Stimulated activated CD4-positive, alpha-beta T cell treated with anti-CD3 and anti-CD28 coated beads, Interleukin-15, amount 100 ng/mL, for 48 hours (primary cell): ENCODE measurements at places on chromosomes 11 and 22.
A peak's percentile ranks its signal among the peaks of the same experiment; 100 is the strongest.

DNA sequence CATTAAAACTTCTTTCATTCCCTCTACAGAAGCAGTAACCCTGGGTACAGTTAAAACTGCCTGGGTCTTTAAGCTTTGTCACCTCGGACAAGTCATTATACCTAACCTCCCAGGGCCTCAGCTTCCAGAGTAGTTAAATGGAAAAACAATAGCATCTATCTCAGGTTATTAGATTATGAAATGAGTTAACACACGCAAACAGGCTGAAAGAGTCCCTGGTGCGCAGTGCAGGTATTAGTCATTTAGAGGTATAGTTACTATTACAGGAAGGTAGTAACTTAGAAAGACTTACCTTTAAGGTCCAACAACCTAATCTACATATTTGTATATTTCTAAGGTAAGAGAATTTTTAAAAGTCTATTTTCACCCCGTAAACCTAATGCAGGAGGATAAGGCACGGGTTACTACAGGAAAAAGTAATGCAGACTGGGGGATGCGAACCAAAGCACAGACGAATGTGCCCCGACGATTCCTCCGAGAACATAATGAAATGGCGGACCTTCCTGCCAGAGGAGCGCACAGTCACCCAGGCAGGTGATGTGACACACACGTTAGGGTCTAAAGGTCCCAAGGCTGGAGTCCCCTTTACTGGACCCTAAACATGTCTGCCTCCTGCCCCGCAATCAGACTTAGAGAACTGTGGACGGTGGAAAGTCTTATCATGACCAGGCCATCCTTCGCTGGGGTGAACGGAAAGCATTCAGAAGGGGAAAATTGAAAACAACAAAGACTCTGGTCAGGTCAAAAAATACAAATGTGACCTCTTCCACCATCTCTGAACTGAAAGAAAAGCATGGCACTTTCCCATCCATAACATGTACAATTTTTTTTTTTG, 1.3 kb downstream of the NAP1L4 start:
- DNase-seq = peak; percentile 40

- no peak for DNase-seq
These were observed 458 bp downstream of the FXYD6 start for GRCh38 chr11:117876059-117876340.

GRCh38 chr11:2306452-2306823, 4.6 kb downstream of the TSPAN32 start:
- DNase-seq = no peak

DNA sequence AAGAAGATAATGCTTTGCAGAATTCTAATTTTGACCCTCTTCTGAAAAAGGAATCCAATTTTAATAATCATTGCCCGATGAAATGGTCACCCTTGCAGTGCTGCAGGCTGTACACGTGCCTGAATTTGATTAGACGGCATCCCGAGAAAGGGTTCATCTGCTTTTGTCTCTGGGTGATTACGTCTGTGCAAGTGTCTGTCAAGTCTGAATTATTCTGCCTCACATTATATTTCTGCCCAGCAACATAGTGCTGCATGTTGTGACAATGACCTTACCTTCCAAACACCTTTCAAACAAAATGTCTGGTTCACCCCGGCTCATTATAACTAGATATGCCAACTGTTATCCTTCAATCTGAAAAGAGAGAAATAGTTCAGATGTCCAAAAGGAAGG, 164.1 kb downstream of the MAML2 start:
- DNase-seq = no peak

DNA sequence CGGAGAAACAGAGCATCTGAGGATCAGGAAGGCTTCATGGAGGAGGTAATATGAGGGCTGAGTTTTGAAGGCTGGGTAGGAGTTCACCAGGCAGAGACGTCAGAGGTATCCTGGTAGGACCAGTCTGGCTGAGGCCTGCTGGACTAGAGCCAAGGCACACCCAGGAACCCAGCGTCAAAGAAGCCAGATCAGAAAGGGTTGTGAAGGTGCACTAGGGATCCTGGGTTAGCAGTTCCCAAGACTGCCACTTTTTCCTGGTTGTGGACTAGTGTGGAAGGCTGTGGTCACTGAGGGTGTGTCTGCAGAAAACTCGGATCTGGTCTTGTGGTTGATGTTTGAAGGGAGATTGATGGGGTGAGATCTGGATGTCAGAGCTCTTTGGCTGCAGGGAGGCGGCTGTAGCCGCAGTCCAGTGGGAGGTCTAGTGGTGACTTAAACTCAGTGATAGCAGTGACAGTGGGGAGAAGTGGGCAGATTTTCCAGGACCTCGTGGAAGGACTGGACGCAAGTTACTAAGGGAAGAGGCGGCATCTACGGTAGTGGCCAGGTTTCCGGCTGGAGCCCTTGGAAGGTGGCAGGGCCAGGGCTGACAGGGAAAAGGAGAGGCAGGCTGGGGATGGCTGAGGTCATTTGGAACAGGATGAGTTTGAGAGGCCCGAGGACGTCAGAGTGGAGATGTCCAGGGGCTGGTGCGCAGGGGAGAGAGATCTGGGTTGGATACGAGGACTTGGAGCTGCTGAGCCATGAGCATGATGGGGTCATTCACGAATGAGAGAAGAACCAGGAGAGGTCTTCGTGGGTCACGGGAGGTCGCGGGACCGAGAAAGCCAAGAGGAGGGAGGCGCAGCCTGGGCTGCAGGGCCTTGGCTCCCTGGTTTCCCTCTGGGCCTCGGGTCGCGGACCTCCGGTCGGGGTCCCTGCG, 10.9 kb downstream of the RELA start:
- DNase-seq = no peak
